ENCODE measurements at places on chromosomes 2 and 18.

GRCh38 chr2:120831086-120831485 lies 95.4 kb downstream of the GLI2 start:
- no peak for DNase-seq

GRCh38 chr2:129802290-129802689 lies 177.2 kb upstream of the RAB6C start:
- DNase-seq: no peak

DNA sequence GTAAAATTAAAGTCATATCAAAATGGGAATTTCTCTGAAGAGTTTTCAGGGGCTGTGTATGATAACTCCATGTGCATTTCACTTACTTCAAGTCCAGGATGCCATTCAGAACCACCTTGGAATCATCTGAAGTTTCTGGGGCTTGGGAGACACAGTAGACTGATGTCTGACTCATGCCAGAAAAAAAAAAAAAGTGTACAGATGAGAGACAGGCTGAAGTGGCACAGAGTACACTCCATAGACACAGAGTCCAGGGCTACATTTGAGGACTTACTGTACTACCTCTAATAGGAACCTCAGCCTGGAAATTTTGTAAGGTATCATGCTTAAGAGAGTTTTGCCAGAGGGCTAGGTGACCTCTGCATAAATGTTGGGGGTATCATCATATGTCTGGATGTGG lies 92.0 kb downstream of the SS18 start:
- no peak for DNase-seq

DNA sequence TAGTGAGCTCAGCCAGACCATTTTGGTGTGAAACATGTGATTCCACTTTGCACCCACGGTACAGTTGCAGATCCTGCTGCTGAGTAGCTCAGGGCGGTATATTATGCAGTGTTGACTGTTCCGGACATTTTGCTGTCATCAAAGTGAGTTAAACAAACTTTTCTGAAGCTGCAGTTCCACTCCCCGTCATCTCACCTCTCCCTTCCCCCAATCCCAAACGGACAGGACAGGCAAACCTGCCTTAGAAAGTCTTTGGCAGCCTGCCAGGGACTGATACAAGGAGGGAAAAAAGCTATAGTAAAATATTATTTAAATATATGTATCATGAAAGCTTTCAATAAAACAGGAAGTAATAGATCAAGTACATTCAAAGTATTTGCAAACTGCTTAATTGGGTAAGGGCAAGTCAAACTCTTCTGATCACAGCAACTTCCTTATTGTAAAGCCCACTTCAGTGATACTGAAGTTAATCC lies 35.5 kb upstream of the SP5 start:
- DNase-seq: no peak

DNA sequence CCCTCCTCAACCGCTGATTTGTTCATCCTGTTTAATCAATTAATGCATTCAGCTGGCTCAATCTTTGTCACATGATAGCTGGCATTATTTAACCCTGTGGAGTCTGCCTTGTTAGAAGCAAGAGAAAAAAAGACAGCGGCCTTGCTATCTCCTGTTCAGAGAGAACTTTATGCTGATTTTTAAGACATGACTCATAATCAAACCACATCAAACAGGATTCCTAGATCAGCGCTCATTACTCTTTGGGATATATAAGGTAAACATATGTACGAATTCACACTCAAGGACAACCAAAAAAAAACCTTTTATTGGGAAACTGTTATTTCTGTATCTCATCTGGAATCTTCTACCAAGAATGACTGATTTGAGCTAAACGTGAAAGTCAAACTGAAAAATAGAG lies 195.1 kb downstream of the C1D start:
- no peak for DNase-seq

DNA sequence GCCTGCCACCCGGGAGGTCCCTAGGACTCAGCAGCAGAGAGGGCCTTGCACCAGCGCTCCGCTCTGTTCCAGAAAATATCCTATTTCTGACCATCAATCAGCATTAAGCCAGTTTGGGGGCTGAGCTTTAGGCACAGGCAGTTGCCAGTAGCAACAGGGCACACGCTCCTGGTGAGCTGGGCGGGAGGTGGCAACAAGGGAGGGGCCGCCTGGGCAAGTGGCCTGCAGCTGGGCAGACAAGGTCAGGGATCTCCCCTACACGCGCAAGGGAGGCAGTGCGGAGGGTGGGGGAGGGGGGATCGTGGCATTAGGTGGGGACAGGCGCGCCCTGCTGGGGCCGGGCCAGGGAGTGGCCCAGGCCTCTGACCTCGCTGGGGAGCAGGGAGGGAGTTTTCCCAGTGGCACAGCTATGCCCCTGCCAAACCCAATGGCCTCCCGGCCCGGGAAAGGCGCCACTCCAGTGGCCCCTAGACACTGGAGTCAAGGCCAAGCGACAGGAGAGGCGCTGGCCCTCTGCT lies 302.8 kb downstream of the NCKAP5 start:
- no peak for DNase-seq

- DNase-seq: no peak
These were observed 1.9 kb downstream of the RAB31 start for GRCh38 chr18:9710037-9710436.

- no peak for DNase-seq
These were observed 281.7 kb downstream of the CCDC85A start for GRCh38 chr2:56465491-56465890.
